ENCODE measurements at places on chromosomes 16 and 17.

DNA sequence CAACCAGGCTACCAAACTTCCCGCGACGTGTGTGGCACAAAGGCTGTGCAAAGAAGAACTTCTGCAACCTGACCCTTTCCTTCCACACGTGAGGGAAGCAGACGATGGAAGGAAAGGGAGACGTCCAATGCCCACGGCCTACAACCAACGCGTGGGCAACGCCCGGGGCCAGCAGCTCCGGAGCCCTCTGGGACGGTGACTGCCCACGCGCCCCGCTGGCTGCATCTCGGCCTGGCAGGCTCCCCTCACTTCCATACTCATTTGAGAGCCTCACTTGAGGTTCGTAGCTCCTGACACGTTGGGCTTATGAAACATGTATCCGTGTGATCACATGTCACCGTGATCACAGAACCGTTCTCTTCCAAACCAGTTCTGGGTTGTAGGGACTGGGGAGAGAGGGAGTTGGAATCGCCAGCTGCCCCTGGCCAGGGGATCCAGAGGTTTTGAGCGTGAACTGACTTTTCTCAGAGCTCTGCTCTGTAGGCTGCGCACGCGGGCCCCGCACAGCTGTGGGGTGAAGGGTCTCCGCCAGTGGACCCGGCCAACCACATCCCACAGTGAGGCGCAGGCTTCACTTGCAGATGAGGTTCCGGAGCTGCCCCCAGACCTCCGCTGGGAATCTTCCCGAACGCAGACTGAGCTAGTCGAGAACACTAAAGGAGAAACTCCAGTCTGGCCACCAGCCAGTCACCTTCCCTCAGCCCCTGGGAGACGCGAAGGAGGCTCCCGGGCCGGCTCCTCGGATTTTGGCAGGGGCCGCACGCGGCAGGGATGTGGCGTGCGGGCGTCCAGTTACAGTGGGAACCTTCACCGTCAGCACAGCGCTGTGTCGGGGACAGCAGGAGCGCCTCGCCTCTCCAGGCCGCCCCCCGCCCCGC is 1.0 kb downstream of the LMF1 start:
- DNase-seq = peak; percentile 65

DNA sequence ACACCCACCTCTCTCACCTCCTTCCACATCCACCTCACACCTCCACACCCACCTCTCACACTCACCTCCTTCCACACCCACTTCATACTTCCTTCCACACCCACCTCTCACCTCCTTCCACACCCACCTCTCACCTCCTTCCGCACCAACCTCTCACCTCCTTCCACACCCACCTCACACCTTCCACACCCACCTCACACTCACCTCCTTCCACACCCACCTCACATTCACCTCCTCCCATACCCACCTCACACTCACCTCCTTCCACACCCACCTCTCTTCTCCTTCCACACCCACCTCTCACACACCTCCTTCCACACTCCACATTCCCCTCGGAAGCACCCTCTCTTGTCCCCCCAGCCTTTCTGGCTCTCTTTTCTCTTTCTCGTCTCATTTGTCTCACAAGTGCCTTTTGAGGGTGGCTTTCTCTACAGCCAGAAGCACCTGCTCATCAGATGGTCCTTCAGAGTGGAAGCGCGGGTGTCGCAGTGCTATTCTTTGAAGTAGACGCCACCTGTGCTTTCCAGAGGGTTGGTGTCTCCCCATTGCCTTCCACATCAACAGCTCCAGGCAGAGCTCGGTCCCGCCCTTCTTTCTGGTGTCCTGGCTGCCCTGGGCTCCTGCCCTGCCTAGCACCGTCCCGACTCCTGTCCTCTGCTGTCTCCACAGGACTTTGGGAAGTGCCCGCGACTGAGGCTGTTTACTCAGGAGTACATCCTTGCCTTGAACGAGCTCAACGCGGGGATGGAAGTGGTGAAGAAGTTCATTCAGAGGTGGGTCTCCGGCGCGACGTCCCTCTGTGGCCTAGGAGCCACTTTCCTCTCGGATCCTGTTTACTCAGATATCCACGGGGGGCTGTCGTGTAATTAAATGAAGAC is 109.4 kb upstream of the PLCG2 start:
- DNase-seq = no peak

- no peak for DNase-seq
Observed at GRCh38 chr16:3868556-3868955, 12.0 kb downstream of the CREBBP start.

GRCh38 chr17:21680366-21680765 is 12.0 kb upstream of the KCNJ18 start:
- no peak for DNase-seq

DNA sequence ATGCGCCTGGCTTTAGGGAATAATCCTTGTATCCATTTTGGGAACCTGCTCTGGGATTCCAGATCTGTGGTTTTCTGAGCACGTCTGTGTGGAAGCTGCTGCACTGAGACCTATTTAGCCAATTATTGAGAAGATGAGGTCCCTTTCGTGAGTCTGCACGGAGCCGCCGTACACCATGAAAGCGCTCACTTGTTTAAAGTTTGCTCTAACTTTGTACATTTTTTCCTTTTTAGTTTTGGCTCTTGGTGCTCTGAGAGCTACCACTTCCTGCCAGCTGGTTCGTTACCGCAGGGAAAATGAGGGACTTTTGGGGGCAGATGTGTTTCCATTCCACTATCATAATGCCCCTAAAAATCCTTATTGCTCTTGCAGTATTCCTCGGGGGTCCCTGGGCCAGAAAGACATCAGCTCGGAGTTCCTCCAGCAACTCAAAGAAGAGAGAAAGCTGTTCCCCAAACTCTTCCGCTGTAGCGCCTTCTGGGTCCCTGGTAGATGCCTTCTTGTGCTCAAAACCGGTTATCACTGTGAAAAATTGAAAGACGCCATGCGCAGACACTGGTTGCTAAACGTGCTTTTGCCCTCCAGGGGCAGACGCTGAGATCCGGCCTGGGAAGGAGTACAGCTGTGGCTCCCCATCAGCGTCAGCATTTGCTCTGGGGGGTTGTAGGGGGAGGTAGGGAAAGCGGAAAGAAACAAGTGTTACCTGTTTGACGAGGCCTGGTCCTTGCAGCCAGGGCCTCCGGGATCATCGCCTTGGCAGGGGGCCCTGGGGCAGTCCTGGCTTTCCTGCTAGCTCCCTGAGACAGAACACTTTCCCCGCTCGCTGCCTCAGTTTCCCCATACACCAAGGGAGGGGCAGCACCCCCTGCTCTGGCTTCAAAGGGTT is 238.1 kb downstream of the MRTFB start:
- DNase-seq = peak; percentile 30
